C1 segment of cervical spinal cord (tissue), 14 donors: ENCODE measurements at places on chromosomes 7 and 10.

- DNase-seq, result no peak
These were observed 185.4 kb upstream of the ANK3 start for GRCh38 chr10:60575105-60575504.

DNA sequence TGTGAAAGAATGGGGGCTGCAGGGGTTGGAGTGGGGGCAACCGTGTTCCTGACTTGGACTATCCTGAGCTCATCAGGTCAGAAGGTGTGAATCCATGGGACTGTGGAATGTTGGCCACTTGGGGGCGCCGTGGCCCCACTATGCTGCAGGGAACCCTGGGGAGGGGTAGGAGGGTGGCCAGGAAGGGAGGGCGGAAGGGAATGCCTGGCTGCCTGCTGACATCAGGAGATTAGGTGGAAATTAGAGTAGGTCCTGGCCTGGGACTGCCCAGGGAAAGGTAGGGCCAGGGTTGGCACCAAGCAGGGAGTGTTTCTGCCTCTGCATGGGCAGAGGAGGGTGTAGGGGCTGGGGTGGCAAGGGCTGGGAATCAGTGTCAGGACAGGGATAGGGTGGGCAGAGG, 65.8 kb upstream of the PRSS58 start:
- peak; percentile 41 for DNase-seq

DNA sequence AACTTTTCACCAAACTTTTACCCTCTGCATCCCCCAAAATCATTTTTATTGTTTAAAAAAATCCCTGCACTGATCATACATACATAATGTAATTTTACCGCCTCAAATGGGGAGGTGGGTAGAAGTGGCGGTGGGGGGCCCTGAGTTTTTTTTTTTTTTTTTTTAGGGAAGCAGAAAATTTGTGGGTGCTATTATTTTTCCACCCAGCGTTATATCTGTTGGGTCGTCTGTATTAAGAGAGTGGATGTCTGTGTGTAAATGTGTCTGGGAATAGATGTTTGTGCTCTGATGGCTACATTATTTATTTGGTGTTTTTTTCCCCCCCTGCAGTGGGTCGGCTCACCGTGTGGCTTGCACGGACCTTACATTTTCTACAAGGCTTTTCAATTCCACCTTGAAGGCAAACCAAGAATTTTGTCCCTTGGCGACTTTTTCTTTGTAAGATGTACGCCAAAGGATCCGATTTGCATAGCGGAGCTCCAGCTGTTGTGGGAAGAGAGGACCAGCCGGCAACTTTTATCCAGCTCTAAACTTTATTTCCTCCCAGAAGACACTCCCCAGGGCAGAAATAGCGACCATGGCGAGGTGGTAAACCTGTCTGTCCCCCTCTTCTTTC, 438 bp downstream of the ARID5B start:
- no peak for DNase-seq

- peak; percentile 34 for DNase-seq
These were observed 167.8 kb upstream of the EEPD1 start for GRCh38 chr7:35985126-35985754.

DNA sequence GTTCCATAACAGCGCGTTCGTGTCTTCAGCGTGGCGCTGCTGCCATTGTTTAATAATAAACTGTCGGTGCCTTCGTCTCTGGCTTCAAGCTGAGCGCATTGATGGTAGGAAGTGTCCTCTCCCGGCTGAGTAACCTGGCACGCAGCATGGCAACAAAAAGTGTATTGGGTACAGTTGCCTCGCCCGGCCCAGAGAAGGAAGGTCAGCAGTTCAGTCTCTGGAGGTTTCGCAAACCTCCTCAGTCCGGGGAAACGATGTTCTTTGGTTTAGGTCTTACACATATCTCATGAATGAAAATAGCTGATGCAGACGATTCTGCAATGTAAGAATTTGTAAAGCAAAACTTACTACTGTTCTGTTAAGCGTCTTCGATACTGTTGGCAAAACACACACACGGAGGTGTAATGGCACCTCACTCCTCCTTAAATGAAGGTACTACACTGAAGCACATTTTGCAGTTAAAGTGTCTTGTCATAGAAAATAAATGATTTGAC, 739 bp upstream of the CCDC186 start:
- peak; percentile 47 for DNase-seq

- DNase-seq, result no peak
These were observed 75.7 kb upstream of the CCDC71L start for GRCh38 chr7:106736508-106737201.

DNA sequence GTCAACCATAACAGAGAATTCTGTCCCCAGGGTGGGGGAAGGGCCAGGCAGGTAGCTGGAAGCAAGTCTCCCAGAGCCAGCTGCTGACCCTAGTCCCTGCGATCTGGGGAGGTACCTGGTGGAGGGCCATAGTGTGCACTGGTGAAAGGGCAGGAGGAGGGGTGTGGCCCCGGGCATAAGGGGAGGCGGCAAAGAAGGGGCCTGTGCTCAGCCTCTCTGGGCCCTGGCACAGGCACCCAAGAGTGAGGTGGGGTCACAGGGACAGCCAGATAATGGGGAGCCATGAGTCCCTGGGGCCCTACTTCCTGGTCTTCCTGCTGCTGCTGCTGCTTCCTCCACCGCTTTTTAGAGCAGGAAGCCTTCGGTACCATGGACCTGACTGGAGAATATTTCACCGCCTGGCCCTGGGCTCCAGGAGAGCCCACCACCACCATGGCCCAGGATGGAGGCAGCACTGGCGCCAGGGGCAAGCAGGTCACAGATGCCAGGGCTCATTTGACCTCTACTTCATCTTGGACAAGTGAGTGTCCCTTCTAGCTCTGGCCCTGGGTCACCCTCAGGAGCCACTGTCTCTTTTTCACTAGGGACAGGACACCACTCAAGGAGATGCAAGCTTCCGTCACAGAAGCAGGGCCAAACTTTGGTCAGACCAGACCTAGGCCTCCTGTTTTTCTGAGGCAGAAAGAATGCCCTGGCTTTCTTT, at the start of gene ANTXRL:
Gene ANTXRL (plus strand): TSS at position 7 of the 703 bp plus-strand sequence. CDS start 266 bp downstream, at position 273.
- DNase-seq, result no peak

GRCh38 chr7:142957723-142958122, 4.4 kb downstream of the KEL start:
- DNase-seq, result no peak

- no peak for DNase-seq
These were observed 70.3 kb downstream of the ABI1 start for GRCh38 chr10:26790221-26790995.

DNA sequence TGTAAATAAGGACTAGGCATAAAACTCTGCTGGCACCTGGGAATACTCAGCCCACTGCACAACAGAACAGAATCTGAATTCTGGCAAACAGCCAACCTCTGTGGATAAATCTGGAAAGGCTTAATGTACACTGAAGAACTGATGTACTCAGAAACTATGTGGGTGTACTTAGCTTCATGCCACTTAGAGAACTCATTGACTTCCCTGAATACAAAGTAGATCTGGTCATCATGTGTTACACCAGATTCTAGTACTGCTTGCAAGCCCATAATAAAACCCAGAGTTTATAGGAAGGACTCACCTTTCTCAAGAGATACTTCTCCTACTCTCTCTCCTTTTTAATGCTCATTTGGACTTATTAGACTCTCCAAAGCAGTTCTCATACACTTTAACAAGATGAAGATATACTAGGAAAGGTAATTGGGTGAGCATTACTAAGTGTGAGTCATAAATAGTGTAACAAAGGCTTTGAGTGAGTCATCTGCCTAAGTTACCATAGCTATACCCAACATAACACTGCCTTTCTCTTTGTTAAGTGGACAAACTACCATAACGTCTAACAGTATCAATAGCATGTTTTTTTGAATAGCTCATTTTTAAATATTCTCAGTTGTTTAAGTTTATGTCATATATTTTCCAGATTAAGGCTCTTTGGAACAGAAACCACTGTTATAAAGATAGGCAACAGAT, 309.1 kb downstream of the MDFIC start:
- no peak for DNase-seq

GRCh38 chr7:95596198-95597063, at the start of gene PDK4:
Gene PDK4, minus strand, starts transcription at chr7:95596516. Its CDS starts 223 bp downstream, at chr7:95596293.
- DNase-seq, result peak; percentile 93

GRCh38 chr10:16809074-16809718, 8.0 kb downstream of the RSU1 start:
- DNase-seq, result no peak

DNA sequence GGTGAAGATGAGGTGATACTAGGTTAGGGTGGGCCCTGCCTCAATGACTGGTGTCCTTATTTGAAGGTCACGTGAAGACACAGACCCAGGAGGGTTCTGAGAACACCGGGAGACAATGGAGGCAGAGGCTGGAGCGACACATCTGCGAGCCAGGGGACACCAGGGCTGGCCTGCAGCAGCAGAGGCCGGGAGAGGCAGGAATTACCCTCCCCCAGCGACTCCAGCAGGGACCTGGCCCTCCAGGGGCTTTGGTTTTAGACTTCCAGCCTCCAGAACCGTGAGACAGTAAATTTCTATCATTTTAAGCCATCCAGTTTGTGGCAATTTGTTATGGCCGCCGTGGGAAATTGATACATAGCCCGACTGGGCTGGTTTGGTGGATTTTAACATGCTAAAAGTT, 152.2 kb downstream of the DNAJB6 start:
- DNase-seq, result no peak

DNA sequence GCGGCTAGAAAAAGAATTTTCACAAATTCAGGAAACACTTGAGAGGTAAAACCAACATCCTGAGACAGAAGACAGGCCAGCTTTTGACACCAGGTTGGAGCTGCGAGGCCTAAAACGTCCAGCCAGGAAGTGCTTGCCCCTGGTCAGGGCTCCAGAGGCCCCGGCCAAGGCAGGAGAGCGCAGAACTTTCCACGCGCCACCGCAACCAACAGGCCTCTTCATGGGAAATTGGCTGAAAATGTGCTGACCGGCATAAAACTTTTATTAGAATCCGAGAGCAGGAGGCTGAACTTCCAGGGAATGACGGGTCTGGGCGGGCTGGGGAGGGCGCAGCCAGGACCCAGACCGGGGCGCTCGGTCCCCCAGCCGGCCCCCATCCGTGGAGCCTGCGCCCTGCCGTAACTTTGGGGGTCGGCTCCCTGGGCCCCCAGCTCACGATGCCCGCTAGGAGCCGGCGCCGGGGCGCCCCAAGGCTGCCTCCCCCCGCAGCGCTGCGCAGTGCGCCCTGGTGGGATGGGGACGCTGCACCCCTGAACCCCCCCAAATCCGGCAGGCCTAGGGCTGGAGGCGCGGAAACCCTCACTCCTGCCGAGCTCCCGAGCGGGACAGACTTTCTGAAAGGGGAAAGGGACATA, 414.0 kb upstream of the MKI67 start:
- no peak for DNase-seq

DNA sequence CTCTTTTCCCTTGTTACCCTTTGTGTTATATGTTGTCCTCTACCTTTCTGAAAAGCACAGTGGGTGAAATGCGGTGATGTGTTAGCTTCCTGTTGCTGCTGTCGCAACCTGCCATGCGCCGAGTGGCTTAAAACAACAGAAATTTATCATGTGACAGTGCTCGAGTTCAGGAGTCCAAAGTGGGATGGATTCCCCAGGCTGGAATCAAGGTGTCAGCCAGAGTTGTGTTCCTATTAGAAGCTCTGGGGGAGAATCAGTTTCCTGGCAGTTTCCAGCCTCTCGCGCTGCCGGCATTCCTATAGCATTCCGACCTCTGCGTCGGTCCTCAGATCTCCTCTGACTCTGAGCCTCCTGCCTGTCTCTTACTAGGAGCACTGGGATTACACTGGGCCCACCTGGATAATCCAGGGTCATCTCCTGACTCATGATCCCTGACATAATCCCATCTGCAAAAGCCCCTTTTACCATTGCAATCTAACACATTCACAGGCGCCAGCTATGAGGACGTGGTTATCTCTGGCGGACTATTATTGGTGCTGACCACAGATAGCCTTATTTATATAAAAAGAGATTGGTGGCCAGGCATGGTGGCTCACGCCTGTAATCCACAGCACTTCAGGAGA, 207.5 kb downstream of the CUX1 start:
- DNase-seq, result no peak

DNA sequence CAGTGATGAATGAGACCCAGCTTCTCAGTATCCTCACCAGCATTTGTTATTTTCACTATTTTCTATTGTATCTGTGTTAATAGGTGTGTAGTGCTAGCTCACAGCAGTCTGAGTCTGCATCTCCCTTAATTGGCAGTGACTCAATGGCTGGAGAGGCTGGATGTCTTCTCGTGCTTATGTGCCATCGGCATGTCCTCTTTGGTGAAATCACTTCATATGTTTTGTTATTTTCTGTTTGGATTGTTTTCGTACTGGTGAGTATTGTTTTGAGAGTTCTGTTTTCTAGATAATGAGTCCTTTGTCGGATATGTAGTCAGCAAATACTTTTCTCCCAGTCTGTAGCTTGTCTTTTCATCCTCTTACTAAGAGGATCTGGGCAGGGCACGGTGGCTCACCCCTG, 66.1 kb downstream of the AMZ1 start:
- DNase-seq, result no peak

- no peak for DNase-seq
These were observed 43.4 kb upstream of the POM121L12 start for GRCh38 chr7:52992001-52992400.

GRCh38 chr7:114533131-114533530, 118.5 kb downstream of the FOXP2 start:
- DNase-seq, result no peak

DNA sequence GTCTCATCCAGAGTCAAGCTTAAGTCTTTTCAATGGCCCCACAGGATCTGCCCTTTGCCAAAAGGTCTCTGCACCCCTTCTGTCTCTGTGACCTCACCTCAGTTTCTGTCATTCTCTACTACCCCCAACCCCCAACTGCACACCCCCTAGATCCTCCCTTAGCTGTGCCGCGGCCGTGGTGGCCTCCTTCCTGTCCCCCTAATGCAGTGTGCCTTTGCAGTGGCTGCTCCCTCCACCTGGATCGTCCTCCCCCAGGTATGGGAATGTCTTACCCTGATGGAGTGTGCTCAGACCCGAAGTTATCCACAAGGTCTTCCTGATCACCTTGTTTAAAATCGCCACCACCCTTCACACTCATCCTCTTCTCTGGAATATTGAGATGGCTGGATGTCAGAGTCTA, 9.6 kb downstream of the FGF8 start:
- no peak for DNase-seq

GRCh38 chr10:121313119-121313875, 284.9 kb downstream of the FGFR2 start:
- no peak for DNase-seq

- no peak for DNase-seq
These were observed 319.9 kb upstream of the AKR1E2 start for GRCh38 chr10:4506095-4506494.

- no peak for DNase-seq
These were observed 133.4 kb upstream of the CSTF2T start for GRCh38 chr10:51832652-51833383.
